Substantia nigra (tissue), 51 donors: ENCODE measurements at places on chromosomes 13 and 19.

DNA sequence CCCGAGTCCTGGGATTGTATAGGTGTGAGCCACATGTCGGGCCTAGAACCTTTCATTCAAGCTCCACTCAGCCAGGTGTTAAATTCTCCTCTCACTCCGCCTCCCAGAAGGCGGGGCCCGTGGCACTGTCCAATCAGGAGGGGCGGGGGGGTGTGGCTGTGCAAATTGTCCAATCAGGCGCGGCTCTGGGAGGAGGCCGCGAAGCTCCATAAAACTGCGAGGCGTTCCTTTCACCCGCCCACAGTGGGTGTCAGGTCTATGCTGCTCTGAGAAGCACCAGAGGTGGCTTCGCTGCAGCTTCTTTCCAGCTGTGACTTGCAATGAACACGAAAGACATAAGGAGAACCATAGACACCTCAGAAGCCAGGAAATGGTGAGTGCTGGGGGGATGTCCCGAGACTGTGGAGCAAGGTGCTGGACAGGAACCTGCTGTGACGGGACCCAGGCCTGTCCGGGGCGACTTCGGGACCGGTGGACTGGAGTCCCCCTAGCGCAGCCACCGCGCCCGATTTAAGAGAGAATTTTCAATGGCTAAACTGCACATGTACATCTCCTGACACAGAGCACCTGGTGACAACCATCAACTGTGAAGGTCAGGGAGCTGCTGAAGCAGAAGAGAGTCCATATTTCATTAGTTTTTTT lies 3.0 kb upstream of the ZNF136 start:
- no peak for DNase-seq

- no peak for DNase-seq
These were observed 25.9 kb downstream of the GRIN2D start for GRCh38 chr19:48419158-48419920.

GRCh38 chr19:275958-276646 lies 15.1 kb downstream of the PLPP2 start:
- DNase-seq = no peak

GRCh38 chr19:35008891-35009341 lies 8.8 kb downstream of the GRAMD1A start:
- DNase-seq = no peak

DNA sequence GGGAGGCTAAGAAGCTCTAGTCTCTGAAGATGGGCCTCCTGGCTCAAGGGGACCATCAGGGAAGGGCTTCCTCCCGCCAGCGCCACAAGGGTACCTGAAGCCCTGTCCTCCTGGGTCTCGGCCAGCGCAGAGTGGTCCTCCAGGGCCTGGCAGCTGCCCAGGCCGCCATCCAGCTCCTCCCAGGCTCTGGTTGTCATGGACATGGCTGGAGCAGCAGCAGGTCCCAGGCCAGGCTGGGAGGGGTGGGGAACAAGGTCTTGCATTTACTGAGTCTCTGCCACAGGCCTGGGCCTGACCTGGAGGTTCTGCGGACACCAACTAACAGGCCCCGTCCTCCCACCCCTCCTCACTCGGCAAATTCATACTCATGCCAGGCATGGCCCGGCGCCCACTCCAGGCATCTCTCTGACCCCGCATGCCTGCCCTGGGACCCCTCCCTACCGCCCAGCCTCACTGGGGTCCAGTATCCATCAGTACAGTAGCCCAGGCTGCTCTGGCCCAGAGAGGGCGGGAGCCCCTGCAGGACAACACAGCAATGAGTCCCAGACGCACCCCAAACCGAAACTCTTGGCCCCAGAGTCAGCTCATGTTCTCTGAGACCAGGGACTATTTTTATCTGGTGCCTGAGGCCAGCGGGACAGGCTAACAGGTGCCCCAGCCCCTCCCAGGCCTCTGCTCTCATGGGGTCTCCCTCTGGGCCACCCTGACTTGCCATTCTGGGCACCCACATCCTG lies 938 bp downstream of the JSRP1 start:
- DNase-seq = no peak

DNA sequence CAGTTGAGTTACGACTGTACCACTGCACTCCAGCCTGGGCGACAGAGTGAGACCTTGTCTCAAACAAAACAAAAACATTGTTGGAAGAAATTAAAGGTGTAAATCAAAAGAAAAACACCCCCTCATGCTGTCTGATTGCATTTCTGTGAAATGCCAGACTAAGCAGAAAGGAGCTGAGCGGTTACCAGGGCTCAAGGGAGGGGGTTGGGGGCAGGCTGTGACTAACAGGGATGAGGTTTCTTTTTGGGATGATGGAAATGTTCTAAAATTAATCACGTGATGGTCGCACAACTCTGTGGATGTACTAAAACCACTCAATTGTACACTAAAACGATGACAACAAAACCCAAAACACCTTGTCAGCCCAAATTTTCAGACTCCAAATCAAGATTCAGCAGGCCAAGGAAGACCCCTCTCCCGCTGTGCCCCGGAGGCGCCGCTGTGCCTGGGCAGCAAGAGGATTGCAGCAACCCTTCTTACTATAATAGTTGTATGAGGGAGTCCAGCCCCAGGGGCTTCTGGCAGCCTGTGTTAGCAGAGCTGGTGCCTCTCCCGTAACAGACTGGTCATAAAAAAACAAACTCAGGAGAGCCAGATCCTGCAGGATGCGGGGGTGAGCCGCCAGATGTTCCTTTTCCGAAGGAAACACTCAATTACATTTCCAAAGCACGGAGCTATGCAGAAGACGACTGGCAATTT lies 20.9 kb downstream of the CAPS start:
- DNase-seq = no peak

- no peak for DNase-seq
These were observed 2.6 kb downstream of the LYPD5 start for GRCh38 chr19:43799502-43800142.

DNA sequence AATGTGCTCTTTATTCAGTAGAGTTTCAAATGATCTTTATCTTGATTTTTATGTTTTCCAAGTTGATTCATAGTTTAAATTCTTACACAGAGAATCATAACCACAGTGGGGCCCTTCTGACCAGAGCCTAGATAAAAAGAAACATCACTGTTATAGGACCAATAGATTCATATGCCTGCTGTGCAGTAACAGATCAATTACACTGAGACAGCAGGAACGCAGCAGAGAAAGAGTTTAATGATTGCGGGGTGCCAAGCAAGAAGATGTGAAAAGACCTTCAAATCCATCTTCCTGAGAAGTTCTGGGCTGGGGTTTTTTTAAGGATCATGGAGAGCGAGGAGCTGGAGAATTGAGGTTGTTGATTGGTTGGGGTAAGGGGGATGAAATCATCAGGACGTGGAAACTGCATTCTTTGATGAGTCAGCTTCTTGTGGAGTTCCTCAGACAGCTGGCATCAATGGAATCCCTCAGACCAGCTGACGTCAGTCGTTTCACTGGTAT lies 346.6 kb downstream of the TBC1D4 start:
- DNase-seq = no peak

- peak; percentile 50 for DNase-seq
These were observed 20.0 kb downstream of the XRCC1 start for GRCh38 chr19:43555185-43555770.

GRCh38 chr19:13868663-13869062 lies 8.3 kb upstream of the NANOS3 start:
- no peak for DNase-seq

GRCh38 chr13:103283451-103283820 lies 217.2 kb upstream of the SLC10A2 start:
- no peak for DNase-seq

DNA sequence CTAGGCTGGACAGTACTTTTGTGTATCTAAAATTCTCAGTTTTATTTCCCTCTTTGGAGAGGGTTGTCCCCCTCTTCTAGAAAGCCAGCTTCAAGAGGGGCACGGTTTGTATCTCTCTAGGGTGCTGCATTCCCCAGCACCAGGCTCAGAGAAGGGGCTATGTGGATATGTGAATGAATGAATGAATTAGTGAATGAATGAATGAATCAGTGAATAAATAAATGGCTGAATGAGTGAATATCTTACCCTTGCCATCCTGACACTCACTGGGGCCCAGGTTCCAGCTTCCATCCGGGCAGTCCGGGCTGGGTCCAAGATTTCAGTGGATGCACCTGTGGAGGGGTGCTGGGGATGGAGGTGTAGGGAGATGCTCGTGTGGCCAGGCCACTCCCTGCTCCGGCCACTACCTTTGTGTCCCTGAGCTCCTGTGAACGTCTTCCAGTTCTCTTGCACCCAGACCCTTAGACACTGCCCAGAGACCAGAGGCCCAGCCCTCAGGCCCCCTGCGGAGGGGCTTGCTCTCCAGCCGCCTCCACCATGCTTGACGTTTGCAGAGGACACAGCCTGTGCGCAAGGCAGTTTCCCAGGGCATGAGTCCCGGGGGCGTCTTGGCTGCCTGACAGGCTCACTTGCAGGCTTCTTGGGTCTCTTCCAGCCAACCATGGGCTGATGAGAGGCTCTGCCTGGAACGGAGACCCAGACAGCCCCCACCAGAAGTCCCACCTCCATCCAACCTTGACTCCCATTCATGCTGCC lies 2.8 kb upstream of the KCNN1 start:
- DNase-seq = no peak

DNA sequence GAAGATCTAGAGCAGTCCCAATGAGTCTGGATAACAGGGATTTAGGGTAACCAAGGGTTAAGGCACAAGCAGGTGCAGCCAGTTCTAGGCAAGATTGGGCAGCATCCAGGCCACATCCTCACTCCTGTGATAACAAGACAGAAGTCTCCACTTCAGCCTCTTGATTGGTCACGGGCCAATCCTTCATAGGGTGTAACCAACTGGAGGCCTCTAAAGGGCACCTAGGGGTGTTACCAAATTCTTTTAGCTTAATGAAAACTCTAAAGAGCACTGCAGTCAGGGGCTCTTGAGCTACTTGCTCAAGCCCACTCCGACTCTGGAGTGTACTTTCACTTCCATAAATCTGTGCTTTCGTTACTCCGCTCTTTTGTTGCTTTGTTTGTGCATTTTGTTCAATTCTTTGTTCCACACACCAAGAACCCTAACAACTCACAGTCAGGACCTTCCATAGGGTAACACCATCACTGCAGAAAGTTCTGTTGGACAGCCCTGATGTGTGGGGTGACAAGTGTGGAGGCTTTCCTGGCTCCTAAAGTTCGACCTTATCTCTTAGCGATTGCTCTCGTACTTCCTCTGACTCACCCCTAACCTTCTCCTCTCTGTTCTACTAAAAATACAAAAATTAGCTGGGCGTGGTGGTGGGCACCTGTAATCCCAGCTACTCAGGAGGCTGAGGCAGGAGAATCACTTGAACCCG lies 36.1 kb downstream of the ZSWIM9 start:
- no peak for DNase-seq

DNA sequence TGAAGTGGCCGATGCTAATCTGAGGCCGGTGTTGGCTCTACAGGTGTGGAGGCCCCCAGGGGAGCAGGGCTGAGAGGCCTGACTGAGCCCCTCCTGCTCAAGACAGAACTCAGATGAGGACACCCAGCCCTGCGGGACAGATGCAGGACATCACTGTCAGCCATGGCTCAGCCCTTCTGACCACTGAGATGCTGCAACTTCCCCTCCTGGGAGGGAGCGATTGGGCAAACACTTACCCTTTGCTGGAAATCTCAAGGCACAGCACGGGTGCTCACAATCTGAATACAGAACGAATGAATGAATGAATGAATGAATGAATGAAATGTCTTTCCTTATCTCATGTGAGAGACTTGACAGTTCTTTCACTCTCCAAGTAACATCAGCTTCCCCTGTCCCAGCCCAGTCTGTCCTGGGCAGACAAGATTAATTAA lies 3.5 kb upstream of the SIGLEC7 start:
- DNase-seq = no peak

DNA sequence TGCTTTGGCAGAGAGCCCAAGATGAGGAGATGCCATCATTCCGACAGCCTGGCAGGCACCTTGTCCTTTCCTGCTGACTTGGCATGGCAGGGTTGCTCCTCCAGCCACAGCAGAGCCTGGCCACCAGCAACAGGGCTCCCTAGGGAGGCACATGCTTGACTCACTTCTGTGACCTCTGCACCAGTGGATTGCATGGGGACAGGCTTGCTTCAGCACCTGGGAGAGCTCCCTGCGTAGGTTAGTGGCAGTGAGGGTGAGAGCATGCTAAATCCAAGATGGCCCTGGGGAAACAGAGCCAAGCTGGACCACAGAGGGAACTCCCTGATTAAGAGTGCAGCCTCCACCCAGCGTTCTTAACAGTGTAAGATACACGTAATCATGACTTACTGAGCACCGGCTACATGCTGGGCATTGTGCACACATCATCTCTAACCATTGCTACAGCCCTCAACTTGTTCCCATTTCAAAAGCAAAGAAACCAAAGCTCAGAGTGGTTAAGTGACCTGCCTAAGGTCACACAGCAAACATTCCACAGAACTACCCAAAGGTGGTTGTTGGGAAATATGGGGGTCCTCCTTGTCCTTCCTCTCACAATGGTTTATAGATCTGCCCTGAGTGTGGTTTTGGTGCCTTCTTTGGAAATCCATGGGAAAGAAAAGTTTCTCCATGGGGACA lies 116.6 kb upstream of the UQCRFS1 start:
- no peak for DNase-seq

GRCh38 chr19:38617764-38618589 lies at the start of gene MAP4K1:
TSS of gene MAP4K1 (minus strand) at chr19:38617953. CDS start at chr19:38617895, 58 bp downstream.
- DNase-seq = no peak

GRCh38 chr19:12244370-12244769 lies 50.3 kb downstream of the ZNF44 start:
- no peak for DNase-seq

DNA sequence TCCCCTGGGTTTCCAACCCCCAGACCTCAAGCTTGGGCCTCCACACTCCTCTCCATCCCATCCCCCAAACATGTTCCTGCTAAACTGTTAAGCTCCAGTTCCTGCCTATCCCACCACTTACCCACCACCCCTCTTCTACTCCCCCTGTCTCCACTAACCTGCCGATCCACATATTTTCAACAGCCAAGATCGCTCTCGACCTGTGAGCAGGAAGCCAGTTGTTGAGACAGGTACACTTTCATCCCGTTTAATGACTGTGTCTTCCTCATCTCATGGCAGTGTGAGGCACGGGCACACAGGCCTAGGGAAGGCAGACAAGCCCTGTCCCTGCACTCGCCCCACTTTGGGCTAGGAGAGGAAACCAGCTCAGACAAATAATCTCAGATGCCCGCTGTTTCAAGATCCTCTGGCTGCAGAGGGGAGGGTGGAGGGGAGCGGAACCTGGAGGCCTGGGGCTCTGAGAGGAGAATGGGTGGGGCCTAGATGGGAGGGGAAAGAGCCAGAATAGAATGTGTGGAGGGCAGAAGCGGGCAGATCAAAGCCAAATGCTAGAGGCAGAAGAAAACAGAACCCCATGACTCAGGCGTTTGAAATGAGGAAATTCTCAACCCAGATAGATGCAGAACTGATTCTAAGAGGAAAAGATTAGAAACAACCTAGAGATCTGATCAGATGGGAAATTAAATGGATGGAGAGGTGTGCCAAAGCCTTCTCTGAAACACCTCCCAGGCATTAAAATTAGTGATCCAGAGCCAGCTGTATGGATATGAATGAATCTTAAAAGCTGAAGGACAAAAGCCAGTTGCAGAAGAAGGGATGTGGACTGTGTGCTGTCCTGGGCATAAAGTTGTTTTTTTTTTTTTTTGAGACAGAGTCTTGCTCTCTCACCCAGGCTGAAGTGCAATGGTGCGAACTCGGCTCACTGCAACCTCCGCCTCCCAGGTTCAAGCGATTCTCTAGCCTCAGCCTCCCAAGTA lies 16.9 kb upstream of the CYP2S1 start:
- DNase-seq = no peak
